Natural killer cell treated with Interleukin-12 subunit alpha and Interleukin-12 subunit beta and Interleukin-15 and Interleukin-18, amount 100 ng/mL, for 72 hours (primary cell): ENCODE measurements at places on chromosomes 5 and 9.

GRCh38 chr9:98373609-98374008, 118.2 kb upstream of the TBC1D2 start:
- peak; percentile 18 for DNase-seq

GRCh38 chr5:135570453-135570764, 8.4 kb downstream of the CXCL14 start:
- DNase-seq: no peak

DNA sequence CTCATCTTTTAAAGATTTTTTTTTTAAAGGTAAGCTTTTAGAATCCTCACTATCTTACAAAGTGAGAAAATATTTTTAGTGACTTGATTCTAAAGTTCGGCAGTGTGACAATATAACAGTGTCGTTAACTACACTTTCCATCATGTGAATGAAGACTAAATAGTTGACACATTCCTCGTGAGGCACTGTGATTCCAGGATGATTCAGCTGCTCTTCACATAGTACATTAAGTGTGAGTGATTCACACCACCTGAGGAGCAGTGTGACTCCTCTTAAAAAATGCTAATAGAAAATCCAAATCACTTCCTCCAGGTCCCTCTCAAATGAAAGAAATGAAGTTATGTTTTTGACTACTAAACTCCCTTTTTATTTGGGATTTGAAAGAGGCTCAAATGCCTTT, 589.5 kb downstream of the GABRG2 start:
- DNase-seq: no peak

DNA sequence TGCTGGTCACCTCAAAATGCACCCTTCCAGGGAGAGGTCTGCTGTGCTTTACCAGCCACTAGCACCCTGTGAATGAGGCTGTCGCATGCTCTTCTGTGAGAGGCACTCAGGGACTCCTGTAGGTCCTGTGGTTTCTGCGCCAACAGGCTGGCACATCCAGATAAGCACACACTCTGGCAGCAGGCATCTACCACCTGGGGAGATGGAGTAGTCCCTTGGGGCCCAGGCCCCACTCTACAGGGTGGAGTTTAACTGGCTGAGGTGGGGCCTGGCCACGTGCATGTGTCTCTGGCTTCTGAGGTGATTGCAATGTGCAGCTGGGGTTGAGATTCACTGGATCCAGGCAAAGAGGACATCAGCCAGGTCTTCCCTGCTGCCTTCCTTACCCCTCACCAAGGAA, 32.3 kb downstream of the TMEM174 start:
- no peak for DNase-seq

DNA sequence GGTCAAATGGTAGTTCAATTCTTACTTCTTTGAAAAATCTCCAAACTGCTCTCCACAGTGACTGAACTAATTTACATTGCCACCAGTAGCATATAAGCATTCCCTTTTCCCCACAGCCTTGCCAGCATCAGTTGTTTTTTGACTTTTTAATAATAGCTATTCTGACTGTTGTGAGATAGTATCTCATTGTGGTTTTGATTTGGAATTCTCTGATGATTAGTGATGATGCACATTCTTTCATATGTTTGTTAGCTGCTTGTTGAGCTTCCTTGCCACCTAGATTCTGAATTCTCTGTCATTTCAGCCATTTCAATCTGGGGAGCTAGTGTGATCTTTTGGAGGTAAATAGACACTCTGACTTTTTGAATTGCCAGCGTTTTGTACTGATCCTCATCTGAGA, 24.0 kb downstream of the CDK20 start:
- no peak for DNase-seq

DNA sequence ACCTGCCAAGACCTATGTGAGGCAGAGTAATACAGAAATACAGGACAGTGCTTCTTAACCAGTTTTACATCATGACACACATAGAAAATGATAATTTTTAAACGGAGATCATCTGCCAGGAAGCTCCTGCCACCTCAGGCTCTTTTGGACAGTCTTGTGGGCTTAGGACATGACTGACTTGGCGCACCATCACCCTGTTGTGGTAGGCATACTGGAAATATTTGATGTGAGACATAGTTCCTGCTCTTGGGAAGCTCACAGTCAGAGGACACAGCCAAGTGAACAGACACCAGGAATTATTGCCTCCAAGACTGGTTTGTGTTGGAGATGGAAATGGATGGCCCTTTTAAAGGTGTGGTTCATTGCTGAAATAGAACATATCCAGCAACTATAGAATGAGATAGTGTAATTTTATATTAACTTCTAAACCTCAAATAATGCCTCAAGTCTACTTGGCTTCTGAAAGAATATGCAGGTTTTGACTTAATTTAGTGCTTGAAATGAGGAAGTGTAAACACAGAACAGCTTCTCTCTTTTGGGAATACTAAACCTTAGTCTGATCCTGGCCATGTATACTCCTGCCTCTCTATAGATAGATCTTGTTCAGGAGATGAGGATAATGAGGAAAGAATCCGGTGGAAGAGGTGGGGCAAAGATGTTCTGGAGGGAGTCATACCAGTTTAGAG, 19.7 kb downstream of the CPEB4 start:
- DNase-seq: no peak

- DNase-seq: no peak
These were observed 12.6 kb upstream of the PAX5 start for GRCh38 chr9:37046683-37047082.

DNA sequence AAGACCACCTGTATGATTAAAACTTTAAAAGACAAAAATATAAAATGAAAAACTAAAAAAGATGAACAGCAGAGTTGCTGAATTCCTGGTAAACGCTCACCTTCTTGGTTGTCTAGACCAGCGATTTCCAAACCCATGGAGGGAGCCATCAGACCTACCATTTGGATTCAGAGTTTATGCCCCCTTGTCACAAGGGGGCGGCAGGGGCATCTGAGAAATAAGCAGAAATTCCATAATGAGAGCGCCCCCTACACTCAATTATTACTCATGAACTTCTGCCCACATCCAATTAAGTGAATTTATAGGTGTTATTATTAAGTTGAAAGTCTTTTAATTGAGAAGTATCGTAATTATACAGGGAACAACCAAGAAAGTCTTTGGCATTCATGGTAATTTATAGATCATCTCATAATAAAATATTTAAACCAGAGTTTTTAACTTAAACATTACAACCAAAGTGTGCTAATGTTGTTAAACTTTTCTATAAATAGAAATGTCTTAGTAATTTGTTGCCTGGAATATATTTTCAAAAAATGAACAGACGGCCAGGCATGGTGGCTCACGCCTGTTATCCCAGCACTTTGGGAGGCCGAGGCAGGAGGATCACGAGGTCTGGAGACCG, 35.2 kb upstream of the SPATA31C2 start:
- no peak for DNase-seq

- DNase-seq: no peak
These were observed 46.7 kb upstream of the MACIR start for GRCh38 chr5:103211576-103212561.

DNA sequence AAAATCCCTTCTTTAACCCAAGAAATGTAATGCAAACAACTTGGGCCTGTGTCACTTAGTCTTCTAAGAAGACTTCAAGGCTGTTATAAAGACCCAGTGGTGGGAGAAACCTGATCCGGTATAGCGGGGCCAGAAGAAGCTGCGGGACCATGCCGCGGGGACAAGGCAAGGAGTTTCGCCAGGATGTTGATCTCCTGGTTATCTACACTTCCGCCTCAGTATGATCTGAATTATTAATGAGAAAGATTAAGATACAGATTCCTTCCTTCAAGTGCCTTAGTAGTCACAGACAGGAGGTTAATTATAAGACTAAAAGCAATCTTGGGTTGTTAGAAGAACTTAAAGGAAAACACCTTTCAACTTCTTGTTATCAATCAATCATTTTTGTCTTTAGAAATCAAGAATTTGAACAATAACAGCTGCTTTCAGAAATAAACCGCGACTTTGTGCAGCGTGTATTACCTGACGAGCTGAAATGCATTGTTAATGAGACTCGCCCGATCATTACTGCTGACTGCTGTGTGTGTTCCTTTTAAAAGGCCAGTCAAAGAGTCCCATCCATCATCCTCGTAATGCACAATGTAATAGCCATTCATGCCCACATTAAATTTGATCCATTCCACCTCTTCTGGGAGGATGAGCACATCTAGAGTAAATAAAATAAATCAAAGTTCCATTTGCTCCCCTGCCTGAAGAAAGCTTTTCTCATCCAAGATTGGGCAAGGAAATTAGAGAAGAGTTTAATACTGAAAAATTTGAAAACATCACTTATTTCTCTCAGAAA, 22.2 kb downstream of the ERAP1 start:
- DNase-seq: no peak

GRCh38 chr9:18422296-18423036, 51.5 kb upstream of the ADAMTSL1 start:
- DNase-seq: no peak

DNA sequence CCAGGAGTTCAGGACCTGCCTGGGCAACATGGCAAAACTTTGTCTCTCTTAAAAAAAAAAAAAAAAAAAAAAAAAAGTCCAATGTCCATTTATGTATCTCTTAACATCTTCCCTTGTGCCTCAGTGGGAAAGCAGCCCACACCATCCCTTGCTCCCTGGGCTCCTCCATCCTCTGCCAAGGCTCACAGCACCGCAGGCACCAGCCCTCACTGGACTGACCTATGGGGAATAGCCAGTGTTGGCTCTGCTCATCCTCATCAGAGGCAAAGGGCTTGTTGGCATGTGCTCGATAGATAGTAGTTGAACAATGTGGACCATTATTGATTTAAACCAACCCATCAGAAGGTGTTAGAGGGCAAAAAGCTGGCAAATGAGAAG, 61.8 kb upstream of the LRRTM2 start:
- DNase-seq: no peak

DNA sequence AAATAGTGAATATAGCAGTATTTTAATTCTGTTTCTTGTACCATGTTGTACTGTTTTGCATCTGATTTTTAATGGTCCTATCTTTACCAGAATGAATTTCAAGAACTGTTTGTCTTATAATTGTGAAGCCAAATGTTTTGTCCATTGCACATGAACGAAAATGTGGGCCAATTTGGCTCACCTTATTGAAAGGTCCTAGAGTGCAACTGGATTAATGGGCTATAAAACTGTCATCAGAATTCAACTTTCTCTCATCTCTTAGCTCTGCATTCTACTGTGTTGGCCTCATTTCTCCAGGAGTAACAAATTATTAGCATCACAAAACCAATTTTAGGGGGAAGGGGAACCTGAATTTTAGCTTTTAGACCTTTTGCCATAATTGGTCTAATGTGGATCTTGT, 179.4 kb upstream of the NUDT12 start:
- DNase-seq: no peak

DNA sequence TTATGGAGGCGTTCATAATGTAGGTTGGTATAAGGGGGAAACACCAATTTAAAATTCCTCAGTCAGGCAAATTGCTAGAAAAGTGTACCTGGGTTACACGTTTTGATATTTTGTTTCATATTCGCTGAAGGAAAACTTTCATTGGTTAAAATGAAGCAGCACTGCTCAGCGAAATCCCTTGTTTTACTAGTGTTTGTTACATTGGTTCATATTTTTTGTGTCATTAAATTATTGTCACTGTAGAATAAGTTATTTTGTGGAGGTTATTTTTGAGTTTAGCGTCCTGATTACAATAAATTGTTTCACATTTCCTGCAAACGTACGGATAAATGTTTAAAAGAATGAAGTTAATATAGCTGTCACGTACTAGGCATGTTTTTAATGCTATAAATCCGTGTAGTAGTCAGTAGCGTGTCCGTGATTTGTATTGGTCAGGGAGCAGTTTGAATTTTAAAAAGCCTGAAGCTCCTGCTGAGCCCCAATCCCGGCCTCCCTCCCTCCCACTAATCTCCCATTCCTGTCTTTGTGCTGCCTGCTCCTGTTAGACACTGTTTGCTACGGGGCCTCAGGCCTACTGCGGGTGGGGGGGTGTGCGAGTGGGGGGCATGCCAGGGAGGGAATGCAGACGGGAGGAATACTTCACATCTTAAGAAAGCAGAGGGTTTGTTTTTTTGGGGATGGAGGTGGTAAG, 2.0 kb downstream of the NIPBL start:
- no peak for DNase-seq

GRCh38 chr5:9596171-9596780, 33.9 kb downstream of the TAS2R1 start:
- no peak for DNase-seq

GRCh38 chr5:17720071-17720470, 85.8 kb downstream of the TAF11L14 start:
- DNase-seq: no peak

- no peak for DNase-seq
These were observed 3.0 kb upstream of the PCDH1 start for GRCh38 chr5:141880961-141881801.

DNA sequence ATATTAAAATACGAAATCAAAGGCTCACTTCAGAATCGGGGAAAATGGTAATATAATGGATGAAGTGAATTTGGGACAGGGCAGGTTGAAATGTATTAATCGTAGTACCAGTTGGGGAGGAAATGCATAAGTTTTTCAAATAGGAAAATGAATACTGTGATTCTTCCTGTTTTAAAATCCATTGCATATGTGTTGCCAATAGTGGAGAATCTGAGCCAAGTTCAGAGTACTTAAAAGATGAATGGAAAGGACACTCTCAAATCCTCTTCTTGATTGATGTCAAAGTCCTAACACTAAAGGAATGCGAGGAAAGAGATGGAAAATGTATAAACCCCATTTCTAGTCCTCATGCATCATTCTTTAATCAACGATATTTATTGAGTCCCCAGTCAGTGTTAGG, 160.9 kb upstream of the CCNG1 start:
- DNase-seq: no peak

GRCh38 chr5:105952875-105953274, 1717.9 kb downstream of the EFNA5 start:
- DNase-seq: no peak

- DNase-seq: no peak
These were observed 386.9 kb upstream of the SMC2 start for GRCh38 chr9:103707181-103707580.

GRCh38 chr5:119943148-119943547, 313.8 kb downstream of the FAM170A start:
- no peak for DNase-seq

- DNase-seq: peak; percentile 70
These were observed 33.1 kb downstream of the APTX start for GRCh38 chr9:32968101-32969011.

DNA sequence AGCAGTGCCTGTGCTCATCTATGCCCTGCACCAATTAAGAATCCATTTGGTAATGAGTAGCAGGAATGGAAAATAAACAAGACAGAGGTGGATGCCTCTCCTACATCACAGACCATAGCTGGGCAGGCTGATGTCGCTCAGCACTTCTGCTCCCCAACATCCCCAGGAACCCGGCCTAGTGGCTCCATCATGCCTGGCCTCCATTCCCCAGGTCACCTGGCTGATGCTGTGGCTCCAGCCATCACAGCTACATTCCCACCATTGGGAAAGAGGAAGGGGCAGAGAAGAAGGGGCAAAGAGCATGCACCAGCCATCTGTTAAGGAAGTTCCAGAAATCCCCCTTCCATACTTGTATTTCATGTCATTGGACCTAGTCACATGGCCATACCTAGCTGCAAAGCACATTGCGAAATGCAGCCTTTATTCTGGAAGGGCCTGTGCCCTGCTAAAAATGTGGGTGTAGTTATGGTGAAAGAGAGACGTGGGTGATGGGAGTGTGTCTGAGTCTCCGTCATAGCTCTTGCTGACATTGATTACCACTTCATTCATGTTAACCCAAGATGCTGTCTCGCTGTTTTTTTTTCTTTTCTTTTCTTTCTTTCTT, 86.1 kb upstream of the ADAMTS2 start:
- DNase-seq: peak; percentile 51

- peak; percentile 84 for DNase-seq
These were observed 2.5 kb upstream of the SEC16A start for GRCh38 chr9:136485049-136486045.
